Fibroblast of villous mesenchyme (primary cell): ENCODE measurements at places on chromosomes 2 and 18. TPM values are rescaled to one million over a fixed set of nuclear protein-coding genes. Genes with fewer than 3 reads are reported as not detected.
A peak's percentile ranks its signal among the peaks of the same experiment; 100 is the strongest.

DNA sequence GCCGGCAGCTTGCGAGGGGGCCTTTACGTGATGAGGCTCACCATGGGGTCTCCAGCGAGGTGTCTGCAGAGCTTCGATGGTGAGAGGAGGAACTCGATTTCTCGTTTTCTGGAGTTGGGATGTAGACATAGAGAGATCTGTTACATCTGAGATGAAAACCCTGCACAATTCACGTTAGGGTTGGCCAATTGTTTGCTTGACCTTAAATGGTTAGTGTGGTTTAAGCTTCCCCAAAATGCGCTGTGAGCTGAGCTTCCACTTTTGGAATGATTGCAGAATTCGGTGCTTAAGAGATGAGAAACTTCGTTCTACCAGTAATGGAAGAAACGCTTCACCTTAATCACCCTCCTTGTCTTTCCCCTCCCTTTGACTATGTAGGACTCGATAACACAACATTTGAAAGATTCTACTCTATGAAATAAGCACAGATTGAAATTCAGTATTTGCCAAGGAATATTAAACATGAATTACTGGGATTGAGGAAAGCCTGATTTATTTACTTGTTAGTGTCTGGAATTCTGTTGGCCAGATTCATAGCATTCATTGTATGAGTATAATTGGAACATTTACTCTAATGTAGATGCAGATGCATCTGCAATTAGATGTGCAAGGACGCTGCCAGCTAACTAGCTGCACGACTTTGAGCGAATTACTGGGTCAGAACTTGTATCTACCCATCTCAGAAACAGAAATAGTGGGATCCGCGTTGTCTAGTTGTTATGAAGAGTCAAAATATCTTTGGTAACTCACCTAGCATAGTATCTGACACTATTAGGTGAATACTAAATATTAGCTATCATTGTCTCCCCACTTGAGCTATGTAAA, 1.6 kb upstream of the KLF7 start:
- peak; percentile 68 for DNase-seq

DNA sequence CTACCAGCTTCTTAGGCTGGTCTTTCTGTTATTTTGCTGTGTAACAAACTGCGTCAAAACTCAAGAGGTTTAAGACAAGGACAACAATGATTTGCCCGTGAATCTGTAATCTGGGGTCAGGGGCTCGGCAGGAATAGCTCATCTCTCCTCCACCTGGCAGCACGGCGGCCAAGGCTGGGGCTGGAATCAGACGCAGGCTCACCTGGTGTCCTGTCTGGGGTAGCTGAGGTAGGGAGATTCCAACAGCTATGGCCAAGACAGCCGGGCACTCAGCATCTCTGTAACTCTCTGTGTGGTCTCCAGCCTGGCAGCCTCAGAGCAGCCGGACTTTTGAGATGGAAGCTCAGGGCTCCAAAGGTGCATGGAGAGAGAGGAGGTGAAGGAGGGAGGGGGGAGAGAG, 42.3 kb downstream of the DNER start:
- no peak for DNase-seq

- no peak for DNase-seq
Observed at GRCh38 chr2:237758185-237758584, 40.4 kb upstream of the RBM44 start.

DNA sequence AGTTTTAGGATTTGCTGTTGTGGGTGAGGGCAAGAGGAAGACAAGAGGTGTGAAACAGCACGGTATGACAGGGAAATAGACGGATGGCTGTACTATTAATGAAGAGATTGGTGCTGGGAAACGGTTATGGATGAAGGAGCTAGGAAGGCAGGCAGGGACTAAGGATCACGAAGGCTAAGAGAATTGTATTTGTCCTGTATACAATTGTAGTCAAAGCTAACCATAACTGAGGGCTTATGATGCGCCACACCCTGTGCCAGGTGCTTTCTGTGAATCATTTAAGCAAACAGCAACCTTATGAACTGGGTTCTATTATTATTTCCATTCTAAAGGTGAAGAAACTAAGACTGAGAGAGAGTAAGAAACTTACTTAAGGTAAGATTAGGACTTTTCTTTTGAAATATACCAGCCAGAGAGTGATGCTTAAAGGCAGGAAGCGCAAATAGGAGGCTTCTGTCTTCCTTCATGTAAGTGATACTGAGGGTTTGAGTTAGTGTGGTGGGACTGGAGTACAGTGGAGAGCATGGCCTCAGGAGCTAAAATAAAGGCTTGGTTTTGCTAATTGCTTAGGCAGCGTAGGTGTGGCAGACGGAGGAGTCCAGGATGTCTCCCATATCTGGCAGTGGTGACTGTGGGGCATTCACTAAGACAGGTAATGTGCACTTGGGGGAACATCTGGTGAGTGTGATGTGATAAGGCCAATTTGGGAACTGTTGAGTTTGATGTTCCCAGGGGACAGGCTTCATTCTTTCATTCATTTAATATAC, 85.8 kb downstream of the PLEKHM3 start:
- DNase-seq: no peak

- peak; percentile 24 for DNase-seq
Observed at GRCh38 chr18:55018602-55019001, 59.3 kb upstream of the CCDC68 start.

DNA sequence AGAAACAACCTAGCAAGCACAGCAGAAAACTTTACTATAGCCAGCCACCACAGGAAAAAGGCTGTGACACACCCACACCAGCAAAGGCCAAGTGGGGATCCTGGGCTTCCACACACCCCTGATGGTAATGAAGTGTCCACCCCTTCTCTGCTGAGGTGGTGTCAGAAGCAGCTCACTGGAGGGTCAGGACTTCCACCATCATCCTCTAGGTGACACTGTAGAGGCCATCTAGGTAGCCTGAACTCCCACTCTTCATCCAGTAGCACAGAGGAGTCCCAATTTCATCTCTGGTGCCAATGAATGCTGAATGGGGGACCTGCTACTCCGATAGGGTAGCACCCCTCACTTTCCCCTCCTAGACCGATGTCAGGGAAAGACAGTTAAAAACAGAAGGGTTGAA, 1544.4 kb downstream of the LRP1B start:
- no peak for DNase-seq

DNA sequence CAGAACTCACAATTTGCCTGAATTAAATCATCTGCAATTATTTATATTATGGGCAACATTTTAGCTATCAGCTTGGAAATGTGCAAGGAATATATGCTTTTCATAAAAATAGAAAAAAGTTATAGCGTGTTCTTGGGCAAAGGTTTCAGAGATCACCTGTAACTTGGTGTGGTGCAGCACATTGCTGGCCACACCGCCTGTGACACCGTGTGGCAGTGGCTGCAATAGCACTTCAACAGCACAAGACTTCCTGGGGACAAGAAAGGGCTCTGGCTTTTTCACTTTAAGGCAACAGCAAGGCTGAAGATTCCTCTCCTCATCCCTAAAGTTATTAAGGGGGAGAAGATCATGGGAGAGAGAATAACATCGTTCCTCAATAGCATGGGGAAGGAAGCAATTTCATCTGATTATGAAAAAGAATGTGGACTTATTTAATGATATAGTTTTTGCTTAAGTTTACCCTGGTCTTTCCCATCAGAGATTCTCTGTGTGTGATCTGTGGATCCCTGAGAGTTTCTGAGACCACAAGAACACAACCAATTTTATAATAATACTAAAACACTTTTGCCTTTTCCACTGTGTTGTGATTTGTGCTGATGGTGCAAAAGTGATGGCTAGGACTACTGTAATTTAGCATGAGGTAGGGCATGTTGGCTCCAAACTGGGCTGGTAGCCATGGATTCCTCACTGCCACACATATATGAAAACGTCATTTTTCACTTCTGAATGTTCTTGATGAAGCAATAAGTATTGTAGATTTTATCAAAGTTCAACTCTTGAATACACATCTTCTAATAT, 15.0 kb upstream of the SERPINB3 start:
- no peak for DNase-seq

GRCh38 chr2:197975931-197976519, 171.6 kb downstream of the PLCL1 start:
- no peak for DNase-seq

- DNase-seq: no peak
Observed at GRCh38 chr2:136195226-136195625, 77.3 kb upstream of the CXCR4 start.

DNA sequence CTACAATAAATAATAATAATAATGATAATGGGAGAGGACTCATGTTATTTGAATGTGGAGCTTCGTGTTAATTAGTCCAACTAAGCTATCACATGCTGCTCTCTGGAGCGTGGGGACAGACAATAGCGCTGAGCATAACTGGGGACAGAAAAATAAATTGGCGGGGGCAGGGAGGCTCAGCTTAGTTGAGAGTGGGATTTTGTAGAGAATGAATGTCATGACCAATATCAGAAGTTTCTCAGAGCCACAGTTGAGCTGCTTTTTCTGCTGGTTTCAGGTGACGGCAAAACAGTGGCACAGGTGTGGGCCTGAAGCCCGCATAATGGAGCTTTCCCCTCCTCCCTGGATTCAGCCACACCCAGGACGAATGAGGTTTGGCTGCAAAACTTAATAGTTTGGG, 111.1 kb upstream of the CAB39 start:
- DNase-seq: no peak

RPRM gene
- not detected in 2 replicates for total RNA-seq

HOXD12 gene
- not detected in 2 replicates for total RNA-seq
